ENCODE measurements at places on chromosomes 1 and 21.

GRCh38 chr1:165452336-165453130, 7.6 kb upstream of the RXRG start:
- no peak for DNase-seq

DNA sequence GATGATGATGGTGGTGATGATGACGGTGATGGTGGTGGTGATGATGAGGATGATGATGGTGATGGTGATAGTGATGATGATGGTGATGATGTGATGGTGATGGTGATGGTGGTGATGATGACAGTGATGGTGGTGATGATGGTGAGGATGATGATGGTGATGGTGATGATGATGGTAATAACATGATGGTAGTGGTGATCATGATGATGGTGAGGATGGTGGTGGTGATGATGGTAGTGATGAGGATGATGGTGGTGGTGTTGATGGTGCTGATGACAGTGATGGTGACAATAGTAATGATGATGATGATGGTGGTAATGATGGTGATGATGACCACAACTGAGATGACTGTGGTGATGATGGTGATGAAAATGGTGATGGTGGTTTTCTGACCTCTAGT, 4.9 kb downstream of the ACTRT2 start:
- DNase-seq = no peak

DNA sequence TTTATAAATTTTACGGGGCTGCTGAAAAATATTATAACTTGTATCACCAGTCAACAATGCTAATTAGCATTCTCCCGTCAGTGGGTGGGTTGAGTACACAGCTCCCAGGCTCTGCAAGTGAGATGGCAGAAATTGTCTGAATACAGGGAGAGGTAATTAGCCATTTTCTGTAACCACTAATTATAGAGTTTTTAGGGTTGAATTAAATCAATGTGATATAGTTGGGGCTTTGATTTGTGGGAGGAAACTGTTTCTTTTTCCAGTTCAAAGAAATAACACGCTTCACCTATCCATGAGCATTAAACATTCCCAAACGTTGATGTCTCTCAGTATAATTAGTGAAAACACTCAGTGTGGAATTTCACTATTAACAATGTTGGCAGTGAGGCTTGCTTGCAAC, 1.5 kb downstream of the VANGL1 start:
- no peak for DNase-seq

DNA sequence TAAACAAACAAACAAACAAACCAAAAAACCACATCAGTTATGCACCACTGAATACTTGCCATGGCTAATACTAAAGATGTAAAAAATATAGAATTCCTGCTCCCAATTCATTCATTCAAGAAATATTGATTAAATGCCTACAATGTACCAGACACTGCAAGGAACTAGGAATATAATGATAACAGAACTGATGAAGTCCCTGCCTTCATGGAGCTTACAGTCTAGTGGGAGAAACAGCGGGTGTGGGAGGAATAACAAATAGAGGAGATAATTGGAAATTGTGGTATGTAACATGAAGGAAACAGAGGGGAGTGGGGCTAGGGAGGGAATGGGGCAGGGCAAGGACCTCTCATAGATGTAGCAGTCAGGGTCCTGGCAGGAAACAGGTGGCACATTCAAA, 58.6 kb upstream of the NBL1 start:
- no peak for DNase-seq

DNA sequence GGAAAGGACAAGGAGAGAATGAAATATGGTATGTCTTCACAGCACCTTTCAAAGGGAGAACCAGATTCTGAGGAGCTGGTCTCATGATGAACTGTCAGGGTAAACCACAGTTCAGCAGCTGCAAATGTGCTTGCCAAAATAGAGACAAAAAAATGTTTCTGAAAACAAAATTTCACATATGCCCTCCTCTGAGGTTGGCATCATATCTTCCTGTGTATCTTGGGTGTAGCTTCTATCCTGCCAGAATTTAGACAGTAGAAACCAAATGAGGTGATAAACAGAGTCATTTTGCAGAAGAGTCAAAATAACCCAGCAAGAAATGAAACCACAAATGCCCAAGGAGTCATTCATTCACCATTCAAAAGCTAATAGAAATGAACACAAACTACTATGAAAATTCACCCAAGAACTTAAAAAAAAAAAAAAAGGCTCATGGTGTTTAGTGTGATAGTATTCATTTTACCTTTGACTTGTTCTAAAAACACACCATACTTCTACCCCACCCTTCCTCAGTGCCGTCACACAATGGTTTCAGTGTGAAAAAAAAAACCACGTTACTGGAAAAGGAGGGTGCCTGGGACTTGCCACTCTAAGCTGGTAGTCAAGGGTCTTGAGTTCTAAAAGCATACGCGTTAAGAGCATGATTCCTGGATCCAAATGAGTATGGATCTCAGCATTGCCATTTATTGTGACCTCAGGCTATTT, 18.5 kb downstream of the SELL start:
- peak; percentile 84 for DNase-seq

- DNase-seq = peak; percentile 2
These were observed 199.3 kb upstream of the ZC3H12A start for GRCh38 chr1:37274938-37275631.

DNA sequence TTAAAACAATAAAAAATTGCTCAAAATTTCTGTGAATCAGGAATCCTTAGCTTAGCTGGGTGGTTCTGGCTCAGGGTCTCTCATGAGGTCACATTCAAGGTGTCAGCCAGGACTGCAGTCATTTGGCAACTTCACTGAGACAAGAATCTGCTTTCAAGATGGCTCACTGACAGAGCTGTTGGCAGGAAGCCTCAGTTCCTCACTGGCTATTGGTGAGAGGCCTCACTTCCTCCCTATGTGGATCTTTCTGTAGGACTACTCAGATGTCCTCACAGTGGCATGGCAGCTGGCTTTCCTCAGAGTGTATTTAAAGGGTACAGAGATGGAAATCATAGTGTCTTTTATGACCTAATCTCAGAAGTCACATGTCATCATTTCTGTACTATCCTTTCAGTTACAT, 785.7 kb downstream of the ADGRL2 start:
- peak; percentile 9 for DNase-seq

All from hematopoietic multipotent progenitor cell treated with erythropoietin and hydrocortisone succinate and interleukin-3 and kit ligand, for 4 days (in vitro differentiated cells).